ENCODE measurements at places on chromosomes 11 and 22.

GRCh38 chr22:36584666-36585065 lies 55.7 kb upstream of the EIF3D start:
- DNase-seq: no peak

DNA sequence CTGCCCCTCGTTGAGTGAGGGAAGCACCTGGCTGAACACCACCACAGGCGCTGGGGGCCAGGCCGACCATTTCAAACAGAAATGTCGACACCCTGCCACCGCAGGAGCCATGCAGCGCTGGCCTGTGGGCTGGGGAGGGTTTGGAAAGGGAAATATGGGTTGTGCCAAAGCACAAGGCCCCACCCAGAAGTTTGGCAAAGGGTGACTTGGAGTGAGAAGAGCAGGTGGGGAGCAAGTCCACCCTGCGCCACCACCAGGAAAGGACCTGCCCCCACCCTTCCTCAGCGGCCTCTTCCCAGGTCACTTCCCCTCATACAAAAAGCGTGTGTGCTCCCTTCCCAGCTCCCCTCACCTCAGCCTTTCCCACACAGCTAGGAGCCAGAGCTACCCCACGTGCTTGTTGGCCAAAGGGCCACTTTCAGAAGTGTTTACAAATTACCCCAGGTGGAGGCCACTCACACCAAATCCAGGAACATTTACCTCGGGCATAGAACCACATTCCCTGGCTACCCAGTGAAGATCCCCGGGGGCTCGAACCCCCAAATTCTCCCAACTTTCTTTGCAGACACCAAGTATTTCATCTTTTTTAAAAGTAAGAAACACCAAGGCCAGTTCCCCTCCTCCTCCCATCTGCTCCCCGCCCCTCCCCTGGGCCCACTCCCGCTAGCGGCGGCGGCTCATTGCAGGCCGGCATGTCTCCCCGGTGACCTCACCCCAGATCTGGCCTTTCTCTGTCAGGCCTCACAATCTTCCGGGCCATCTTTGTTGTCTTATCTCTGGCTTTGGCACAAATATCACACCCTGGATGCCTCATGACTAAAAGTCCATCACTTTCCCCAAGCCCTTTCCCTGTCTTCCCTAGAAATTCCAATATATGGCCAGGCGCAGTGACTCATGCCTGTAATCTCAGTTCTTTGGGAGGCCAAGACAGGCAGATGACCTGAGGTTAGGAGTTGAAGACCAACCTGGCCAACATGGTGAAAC lies 20.5 kb upstream of the SCGB1A1 start:
- no peak for DNase-seq

DNA sequence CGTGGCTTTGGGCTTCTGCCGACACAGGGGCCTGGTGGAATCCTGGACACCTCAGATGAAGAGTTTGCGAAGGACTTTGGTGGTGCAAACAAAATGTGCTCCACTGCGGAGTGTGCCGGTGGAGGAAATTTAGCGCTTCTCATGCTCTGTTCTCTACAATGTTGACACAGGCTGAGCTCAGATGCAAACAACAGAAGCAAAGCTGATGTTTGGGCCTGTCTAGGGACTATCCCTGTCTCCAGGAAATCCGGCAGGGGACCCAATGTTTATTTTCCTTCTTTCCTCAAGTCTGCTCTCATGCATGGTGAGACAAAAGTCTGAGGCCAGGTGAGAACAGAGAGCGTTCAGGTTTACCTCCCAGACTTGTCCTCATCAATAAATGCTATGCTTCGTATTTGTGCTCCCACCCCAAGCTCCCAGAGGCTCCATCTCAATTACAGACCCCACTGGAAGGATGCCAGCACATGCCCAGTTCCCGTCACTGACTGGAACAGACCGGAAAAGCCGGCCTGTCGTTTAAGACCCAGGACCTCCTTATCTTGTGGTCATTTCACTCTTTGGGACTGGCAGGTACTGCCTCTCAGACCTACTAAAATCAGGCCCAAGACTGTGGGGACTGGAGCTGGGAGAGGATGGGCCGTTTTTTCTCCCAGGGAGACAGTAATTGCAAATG lies 105.7 kb upstream of the B3GAT1 start:
- DNase-seq: no peak

DNA sequence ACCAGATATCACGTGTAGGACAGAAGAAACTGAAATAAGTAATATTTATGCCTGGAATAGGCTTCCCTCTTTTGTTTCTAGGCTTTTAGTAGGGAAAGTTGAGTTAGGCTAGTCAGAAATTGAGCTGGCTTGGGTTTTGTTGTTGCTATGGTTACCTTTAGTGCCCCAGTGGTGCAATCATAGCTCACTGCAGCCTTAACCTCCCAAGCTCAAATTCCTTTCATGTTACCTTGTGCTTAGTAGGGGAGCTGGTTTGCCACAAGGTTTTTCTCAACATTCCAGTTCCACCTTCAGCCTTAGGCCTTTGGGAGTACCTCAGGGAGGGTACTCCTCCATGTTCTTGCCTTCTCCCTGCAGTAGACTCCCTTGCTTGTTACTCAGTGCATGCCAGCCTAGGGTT lies 69.1 kb upstream of the SUSD2 start:
- no peak for DNase-seq

All from NCI-H1048 (cell line).